Mesenchymal stem cell (in vitro differentiated cells and primary cell): ENCODE measurements at places on chromosomes 3 and 15.

DNA sequence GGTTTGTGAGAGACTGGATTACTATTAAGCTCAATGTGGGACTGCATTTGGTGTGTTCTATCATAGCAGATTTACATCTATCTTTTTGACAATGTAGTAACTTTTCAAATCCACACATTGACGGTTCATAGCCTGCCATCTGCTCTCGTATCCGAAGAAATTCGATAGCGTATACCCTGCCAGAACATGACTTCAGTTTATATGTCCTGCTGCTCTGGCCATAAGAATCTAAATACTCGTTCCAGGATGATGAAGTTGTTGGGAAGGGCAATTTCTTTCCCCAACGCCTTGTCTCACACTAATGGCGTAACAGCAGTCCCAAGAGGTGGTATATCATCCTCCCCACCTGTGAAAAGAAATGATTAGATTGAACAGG, 180.0 kb downstream of the LSAMP start:
- DNase-seq, result no peak
- H3K4me3 ChIP-seq, result no peak overlapping the region
- no peaks in the 10 kb centered on the region for H3K36me3 ChIP-seq
- no peaks in the 10 kb centered on the region for H3K27me3 ChIP-seq
- H3K27ac ChIP-seq, result no peak overlapping the region

DNA sequence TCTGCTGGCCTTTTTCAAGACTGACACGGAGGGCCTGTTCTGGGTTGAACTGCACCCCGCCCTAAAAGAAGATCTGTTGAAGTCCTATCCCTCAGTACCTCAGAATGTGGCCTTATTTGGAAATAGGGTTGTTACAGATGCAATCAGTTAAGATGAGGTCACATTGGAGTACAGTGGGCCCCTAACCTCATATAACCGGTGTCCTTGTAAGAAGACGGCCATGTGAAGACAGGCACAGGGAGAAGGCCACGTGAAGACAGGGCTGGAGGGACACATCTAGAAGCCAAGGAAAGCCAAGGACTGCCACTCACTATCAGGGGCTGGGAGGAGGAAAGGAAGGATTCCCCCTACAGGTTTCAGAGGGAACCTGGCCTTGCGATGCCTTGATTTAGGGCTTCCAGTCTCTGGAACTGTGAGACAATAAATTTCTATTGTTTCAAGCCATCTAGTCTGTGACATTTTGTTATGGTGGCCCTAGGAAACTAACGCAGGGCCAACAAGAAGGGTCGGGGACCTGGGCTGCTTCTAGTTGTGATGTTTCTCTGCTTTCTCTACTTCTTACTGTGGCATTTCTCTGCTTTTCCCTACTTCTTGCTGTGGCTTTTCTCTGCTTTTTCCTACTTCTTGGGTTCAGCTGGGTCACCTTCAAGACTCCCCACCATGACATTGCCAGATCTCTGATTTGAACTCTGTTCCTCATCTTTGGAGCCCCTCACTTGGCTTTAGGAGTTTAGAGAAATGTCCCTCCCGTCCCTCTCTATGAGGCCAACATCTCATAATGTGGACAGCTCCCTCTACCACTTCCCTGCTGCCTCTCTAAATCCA, 4.8 kb upstream of the CCDC174 start:
- peaks cover 2% of the 10 kb centered on the region for H3K4me1 ChIP-seq
- H3K27ac ChIP-seq, result no peak overlapping the region

DNA sequence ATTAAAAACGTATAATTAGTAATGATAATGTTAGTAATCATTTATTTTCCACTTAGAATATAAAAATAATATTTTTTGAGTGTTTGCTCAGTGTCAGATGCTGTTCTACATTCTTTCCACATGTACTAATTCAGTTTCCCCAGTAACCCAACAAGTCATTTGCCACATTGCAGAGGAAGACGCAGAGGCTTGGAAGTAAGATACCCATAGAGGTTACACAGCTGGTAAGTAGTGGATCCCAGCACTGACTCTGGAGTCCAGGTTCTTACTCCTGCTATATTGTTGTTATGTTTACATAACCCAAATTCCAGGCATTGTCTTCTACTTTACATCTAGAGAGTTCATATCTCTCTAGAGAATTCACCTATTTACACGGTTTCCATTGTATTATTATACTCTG, 48.2 kb upstream of the MYO5C start:
- no peak overlapping the region for H3K4me3 ChIP-seq
- H3K36me3 ChIP-seq, result peaks cover 50% of the 10 kb centered on the region
- no peak overlapping the region for H3K27ac ChIP-seq
- peaks cover 5% of the 10 kb centered on the region for H3K4me1 ChIP-seq

DNA sequence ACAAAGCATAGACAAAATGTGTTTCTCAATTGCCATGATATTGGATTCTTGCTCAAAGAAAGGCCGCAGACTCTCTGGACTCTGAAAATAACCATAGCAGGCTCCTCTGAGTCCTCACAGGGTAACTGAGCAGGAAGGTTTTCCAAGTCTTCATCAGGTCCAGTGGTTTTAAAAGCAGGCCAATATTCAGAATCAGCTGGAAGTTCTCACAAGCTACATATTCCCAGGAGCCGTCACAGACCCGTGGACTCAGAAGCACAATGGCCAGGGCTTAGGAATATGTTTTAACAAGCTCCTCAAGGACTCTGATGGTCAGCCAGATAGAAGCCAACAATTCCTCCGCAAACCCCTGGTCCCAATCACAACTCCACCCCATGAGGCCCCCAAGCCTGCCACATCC, 256.1 kb upstream of the ADAMTS9 start:
- H3K27me3 ChIP-seq, result no peaks in the 10 kb centered on the region
- no peaks in the 10 kb centered on the region for H3K4me1 ChIP-seq
- H3K4me3 ChIP-seq, result no peak overlapping the region
- H3K36me3 ChIP-seq, result no peaks in the 10 kb centered on the region

DNA sequence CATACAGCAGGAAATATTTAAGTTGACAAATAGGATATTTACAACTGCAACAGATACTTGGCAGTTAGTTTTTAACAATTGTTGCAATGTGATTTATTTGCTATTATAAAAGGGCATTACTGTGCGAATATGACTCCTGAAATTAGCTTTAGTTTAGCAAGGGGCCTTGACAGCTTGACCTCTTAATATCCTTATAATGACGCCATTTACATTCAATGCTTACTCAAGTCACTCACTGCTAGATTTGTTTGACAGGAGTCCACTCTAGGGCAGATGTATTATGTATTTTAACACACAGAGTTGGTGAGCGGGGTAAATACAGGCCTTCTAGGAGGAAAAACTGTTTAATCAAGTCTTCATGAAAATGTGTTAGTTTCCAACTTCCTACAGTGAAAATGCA, 58.1 kb upstream of the C15orf61 start:
- no peak for DNase-seq
- no peaks in the 10 kb centered on the region for H3K27me3 ChIP-seq
- no peaks in the 10 kb centered on the region for H3K4me1 ChIP-seq
- no peak overlapping the region for H3K27ac ChIP-seq
- no peaks in the 10 kb centered on the region for H3K36me3 ChIP-seq

- peaks cover 9% of the 10 kb centered on the region for H3K4me1 ChIP-seq
- H3K27me3 ChIP-seq, result no peaks in the 10 kb centered on the region
- H3K36me3 ChIP-seq, result no peaks in the 10 kb centered on the region
- peak; percentile 29 for DNase-seq
Measured at GRCh38 chr3:43748179-43748578, 57.4 kb downstream of the ABHD5 start.

DNA sequence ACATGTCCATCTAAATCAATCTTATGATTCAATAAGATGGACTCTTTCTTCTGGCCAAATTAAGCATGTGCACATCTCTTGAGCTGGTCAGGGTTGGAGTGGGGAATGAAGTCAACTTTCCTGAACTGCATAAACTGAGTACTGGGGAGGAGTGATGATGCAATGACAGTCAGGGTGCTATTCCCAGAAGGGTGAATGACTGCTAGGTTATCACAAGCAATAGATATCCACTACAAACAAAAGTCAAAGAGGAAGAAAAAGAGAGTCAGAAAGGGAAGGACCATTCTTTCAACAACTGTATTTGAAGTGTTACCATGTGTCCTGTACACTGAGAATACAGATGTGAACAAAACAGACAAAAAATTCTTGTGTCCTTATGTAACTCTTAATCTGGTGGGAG, 70.0 kb downstream of the ALCAM start:
- no peak for DNase-seq
- no peaks in the 10 kb centered on the region for H3K4me1 ChIP-seq
- no peak overlapping the region for H3K4me3 ChIP-seq
- no peaks in the 10 kb centered on the region for H3K27me3 ChIP-seq
